ENCODE measurements at places on chromosomes 1 and 21.

DNA sequence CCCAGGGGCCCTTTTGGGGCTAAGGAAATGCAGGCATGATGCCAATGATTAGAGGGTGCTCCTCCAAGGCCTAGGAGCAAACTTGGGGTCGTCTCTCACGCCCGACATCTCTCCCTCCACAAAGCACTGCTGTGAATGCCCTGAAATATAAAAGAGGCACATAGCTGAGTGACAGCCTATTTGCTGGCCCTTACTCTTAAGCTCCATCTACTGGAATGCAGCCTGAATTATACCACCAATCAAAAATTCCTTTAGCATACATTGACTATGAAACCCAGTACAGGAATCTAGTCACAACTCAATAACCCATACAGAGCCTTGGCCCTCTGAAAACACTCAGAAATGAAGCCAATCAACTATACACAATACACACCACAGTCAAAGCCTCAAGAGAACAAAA, 105.5 kb downstream of the LRIG2 start:
- DNase-seq: no peak

DNA sequence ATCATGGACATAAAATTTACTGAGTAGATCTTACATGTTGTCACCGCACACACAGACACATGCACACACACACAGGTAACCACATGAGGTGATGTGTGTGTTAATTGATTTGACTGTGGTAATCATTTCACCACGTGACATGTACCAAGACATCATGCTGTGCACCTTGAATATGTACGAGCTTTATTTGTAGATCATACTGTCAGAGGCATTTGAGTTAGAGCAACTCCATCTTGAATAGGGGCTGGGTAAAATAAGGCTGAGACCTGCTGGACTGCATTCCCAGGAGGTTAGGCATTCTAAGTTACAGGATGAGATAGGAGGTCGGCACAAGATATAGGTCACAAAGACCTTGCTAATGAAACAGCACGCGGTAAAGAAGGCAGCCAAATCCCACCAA, 31.7 kb upstream of the TRIM17 start:
- DNase-seq: no peak

DNA sequence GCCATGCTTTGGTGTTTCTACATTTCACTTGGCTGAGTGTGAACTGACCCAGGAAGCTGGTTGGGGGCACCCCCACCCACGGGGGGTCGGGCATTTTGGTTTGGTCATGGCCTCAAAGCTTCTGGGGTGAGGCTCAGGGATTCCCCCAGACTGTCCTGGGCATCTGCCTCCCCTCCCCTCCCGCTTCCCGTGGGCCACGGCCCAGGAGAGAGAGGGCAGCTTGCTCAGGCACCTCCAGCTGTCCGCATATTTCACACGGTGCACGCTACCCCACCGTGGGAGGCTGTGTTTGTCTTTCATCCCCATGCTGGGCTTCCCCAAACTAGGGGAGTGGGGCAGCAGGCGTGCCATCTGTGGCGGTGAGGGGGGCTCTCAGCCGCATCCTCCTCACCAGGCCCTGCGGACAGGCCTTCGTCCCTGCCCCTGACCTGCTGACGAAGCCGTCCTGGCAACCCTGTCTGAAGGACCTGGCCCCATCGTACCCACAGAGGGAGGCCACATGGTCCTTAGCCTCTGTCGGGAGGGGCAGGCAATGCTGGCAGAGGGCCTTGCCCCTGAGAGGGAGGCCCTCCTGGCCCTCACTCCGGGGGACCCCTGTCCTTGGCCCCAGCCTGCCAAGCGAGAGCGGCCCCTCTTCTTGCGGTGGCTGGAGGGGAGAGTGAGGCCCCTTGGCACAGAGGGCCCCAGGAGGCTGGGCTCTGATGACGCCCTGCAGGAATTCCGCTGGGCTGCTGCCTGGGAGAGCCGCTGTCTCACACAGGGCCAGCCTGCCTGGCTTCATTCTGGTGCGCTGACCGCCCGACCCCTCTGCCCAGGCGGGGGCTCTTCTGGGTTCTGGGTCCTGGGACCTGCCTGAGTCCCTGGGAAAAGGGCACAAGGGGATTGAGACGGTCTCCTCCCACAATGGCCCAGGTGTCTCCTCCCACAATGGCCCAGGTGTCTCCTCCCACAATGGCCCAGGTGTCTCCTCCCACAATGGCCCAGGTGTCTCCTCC, 22.1 kb downstream of the TP73 start:
- no peak for DNase-seq

- DNase-seq: no peak
These were observed 15.4 kb downstream of the RABGAP1L start for GRCh38 chr1:174174461-174175329.

GRCh38 chr1:7265771-7266371, 480.6 kb downstream of the CAMTA1 start:
- peak; percentile 93 for DNase-seq

DNA sequence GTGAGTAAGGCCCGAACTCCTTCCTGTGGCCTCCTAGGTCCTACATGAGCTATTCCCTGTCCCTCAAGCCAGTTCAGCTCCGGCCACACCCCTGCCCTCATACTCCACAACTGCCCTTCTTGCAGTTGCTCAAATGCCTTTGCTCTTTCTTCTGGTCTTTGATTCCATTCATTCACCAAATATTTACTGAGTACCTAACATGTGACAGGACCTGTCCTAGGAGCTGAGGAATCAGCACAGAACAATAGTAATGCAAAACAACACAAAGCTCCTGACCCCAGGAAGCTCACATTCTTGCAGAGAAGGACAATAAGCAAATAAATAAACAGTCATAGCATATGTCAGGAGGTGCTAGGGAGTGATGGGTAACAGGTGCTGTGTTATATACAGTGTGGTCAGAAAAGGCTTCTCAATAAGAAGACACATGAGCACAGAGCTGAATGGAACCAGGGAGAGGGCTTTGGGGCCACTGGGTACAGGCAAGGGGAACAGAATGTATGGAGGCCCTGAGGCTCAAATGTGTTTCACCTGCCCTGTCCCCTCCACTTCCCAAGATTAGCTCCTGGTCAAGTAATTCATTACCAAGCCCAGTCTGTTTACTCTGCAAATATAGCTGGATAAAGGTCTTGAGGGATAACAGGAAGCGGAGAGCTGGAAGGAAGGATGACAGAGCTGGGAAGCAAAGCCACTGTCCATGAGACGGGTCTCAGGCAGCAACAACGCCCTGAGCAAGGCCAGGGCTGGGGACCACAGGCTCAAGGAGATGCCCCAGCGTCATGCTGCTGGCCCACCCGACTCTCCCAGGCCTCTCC, 145.1 kb downstream of the CSMD2 start:
- DNase-seq: no peak

- DNase-seq: no peak
These were observed 71.3 kb upstream of the TLR5 start for GRCh38 chr1:223214261-223214807.

DNA sequence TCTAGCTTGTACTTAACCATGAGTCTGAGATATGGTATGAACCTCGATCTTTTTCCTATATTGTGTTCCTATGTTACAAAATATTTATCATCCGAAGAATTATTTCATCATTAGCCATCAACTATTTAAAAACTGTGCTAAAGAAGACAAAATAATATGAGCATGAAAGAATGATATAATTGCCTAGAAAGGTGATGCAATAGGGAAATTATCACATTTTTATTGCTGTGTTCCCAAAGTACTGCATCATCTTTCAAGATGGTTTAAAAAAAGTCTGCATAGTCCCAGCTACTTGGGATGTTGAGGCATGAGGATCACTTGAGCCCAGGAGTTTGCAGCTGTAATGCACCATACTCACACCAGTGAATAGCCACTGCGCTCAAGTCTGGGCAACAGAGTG, 126.7 kb downstream of the APP start:
- DNase-seq: no peak

DNA sequence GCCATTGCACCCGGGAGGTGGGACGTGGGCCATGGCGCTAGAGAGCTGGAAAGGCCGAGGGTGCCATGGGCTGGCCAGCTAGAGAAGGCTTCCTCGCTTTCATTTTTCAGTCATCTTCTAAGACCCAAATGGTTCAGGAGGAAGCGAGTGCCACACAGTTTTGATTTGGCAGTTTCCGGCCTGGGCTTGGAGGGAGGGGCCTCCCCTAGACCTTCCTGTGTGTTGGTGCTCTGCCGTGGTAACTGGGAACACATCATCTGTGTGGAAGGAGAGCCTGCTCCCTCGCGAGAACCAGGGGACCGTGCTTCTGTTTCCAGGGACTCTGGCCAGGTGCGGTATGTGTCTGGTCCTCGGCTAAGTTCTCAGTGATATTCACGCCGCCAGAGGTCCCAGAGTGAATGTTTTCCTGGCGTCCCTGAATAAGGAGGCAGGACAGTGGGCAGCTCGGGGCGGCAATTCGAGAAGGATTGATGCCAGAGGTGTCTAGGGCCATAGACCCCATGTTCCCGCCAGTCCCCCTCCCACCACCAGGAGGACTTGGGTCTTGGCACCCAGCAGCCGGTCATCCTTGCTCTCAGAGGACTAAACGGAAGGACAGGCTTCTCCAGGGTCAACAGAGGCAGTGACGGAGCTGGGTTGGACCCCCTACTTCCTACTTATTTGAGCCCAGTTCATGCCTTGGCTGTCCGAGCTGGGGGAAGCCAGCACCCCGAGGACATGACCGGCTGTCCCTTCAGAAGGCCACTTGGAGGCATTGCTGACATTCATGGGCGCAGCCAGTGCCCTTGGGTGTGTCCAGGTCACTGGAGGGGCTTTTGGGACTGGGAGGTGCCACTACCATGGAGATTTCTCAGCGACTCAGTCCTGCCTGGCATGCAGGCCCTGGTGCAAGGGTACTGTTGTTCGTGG, 2.7 kb upstream of the NPHP4 start:
- DNase-seq: no peak

DNA sequence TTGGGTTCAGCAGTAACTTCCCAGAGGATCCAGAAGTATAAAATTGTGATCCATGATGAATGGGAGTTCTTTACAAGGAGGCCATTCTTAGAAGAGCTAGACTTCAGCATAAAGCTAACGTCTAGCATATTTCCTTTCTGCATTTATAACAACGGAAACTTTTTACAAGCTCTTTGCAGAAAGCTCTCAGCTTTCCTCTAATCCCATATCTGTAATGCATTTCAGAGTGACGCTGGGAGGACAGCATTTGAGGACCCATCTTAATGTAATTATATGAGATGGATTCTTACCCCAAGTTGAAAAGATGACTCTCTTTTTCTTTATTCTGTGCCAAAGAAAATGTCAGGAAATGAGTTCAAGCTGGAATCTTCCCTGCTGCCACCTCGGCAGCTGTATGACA, 132.0 kb upstream of the CACHD1 start:
- DNase-seq: no peak

GRCh38 chr1:226575739-226576378, 27.3 kb downstream of the STUM start:
- no peak for DNase-seq

DNA sequence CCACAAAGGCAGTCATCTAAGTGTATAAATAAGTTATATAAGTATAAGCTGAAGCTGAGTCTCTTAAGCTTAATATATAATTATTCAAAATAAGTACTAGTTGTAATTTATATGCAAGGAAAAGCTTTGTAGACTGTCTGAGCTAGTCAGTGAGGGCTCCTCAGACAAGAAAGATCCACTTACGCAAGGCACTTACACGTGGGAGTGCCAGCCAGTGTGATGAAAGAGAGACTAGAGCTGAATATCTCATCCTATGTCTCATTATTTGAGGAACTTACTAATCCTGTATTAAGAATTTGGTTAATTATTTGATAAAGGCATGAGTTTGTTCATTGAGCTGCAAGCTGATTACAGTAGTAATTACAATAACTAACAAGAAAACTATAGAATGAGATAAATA, 146.9 kb downstream of the PDE4B start:
- no peak for DNase-seq
